ENCODE measurements at places on chromosomes 3 and 15.

DNA sequence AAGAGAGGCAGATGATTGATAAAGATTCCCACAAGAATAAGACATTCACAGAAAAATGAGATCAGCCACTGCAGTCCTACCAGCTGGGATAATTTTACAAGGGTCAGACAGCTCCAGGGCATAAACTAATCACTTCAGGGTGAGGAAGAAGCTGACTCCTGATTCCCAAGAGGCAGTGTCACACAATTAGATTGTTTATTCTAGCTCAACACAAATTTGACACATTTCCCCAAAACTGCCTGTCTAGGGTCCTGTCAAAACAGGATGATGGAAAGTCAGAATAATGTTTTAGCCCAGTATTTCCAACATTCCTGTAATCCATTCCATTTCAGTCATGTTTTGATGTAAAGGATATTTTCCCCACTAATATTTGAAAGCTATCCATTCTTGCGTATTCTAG lies 110.8 kb downstream of the TNIK start:
- no peak for DNase-seq

DNA sequence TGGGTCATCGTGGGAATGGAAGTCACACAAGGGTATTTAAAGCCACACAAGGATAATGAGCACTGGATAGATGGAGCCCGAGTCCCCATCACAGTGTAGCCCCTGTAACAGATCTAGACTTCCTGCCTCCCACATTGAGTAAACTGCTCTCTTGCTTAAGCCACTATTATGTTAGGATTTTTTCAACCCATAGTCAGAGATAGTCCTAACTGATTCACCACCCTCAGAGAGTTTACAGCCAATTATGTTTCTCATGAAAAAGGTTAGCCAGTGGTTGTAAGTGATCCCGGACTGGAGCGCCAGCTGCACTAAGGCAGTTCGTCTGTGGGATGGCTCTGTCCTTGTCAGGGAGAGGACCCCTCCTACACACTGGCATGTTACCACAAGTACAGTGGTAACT lies 77.0 kb downstream of the KLF13 start:
- DNase-seq = no peak

- no peak for DNase-seq
These were observed 26.2 kb upstream of the ZNF770 start for GRCh38 chr15:35014241-35014640.

- DNase-seq = no peak
These were observed 165.8 kb upstream of the SLC2A2 start for GRCh38 chr3:171192176-171192854.

All from OCI-LY7 (cell line).